Stimulated activated CD4-positive, alpha-beta T cell treated with anti-CD3 and anti-CD28 coated beads, Interleukin-1b, Interleukin-23, amount 100 ng/mL, for 1 hour (primary cell): ENCODE measurements at places on chromosomes 7 and 10.

GRCh38 chr7:106016331-106016730 is 53.3 kb downstream of the CDHR3 start:
- no peak for DNase-seq

DNA sequence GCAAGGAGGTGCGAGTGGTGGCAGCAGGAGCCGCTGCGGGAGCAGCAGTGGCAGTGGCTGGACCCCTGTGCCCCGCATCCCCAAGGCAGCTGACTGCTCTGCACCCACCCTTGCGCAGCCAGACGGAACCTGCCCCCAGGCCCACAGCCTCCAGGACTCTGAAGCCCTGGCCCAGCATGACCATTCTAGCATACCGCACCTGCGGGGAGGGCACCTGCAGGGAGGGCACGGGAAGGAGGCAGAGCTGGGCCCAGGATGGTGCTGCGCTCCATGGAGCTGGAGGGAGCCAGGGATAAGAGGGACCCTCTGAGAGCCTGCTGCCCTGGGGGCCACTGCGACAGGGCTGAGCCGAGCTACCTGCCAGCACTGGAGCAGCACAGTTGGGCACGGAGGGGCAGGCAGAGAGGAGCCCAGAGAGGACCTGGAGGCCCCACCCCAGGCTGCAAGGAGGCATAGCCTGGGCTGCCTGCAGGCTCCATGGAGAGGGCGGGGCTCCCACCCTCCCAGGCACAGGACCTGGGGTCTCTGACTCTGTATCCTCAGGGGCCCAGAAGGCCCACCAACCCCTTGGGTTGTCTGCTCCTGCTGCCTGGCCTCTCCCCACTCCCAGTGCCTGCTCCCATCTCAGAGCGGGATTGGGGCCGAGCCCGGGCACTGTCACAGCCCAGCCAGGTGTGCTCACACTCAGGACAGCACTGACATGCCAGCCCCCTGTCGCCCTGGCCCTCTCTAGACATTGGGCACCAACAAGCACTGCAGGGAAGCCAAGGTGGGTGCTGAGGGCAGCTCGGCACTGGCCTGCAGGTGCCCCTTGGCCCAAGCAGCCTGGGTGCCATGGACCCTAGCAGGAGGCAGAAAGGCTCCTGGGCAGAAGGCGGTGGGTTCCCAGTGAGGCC is 87.6 kb downstream of the HTR7 start:
- no peak for DNase-seq

- no peak for DNase-seq
These were observed 102.2 kb upstream of the NANOS1 start for GRCh38 chr10:118927321-118927720.

DNA sequence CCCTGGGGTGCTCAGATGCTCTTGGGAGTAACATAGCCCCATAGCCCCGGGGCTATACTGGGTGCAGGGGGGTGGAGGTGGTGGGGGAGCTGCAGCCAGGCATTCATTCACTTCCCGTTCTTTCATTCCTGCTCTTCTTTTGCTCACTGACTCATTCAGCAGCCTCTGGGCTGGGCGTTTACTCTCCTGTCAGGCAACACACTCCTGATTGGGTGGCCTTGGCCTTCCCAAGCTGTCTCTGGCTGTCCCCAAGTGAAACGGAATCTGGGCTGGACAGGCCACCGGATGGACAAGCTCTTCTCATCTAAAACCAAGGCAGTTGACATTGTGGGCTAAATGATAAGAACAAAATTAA is 34.6 kb downstream of the CHST3 start:
- DNase-seq: no peak

DNA sequence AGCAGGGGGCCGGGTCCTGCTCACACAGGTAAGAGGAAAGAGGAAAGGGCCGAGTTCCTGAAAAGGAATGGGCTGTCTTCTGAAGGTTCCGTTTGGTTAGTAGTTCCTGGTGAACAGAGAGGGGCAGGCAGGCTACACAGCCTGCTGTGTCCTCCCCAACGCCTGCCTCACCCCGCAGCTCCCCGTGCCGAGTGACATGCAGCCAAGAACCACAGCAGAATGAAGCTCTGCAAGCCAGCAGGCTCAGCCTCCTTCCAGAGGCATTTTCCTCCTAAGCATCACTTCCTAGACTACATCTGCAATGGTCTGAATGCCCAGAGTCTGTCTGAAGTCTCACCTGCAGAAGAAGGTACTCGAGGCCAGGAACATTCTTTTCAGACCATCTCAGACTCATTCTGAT is 202.4 kb upstream of the TCERG1L start:
- DNase-seq: no peak

GRCh38 chr7:80583901-80584300 is 54.5 kb upstream of the CD36 start:
- no peak for DNase-seq

DNA sequence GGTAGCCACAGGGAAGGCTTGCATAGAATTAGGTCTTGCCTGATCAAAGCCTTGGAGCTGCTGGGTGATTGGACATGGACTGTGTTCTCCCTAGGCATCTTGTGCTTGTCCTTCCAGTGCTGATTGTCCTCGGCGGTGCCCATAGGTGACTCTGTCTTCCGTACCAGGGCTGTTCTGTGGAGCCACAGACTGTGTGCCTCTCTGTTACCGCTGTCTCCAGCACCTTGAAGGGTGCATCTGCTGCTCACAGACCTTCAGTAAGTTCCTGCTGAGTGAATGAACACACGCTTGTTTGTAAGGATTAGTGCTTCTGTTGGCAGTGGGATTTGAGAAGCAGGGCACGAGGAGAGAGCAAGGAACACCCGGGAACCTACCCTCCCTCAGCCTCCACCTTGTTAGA is 116.7 kb downstream of the CELF2 start:
- DNase-seq: no peak
